Brain microvascular endothelial cell (primary cell): ENCODE measurements at places on chromosomes 3 and 15.

DNA sequence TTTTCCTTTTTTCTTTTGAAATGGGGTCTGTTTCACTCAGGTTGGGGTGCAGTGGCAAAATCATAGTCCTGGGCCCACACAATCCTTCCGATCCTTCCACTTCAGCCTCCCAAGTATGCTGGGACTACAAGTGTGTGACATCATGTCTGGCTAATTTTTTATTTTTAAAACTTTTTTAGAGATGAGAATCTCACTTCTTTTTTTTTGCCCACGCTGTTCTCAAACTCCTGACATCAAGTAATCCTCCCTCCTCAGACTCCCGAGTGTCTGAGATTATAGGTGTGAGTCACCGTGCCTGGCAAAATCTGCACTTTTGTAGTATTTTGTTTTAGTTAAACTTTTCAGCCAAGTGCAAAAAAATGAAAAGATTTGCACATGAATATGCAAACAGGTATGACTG, 171.0 kb downstream of the FNDC3B start:
- DNase-seq: no peak

GRCh38 chr3:158918008-158918407, 116.2 kb downstream of the MFSD1 start:
- peak; percentile 82 for DNase-seq

- no peak for DNase-seq
Measured at GRCh38 chr3:124652009-124652408, 78.2 kb upstream of the UMPS start.

DNA sequence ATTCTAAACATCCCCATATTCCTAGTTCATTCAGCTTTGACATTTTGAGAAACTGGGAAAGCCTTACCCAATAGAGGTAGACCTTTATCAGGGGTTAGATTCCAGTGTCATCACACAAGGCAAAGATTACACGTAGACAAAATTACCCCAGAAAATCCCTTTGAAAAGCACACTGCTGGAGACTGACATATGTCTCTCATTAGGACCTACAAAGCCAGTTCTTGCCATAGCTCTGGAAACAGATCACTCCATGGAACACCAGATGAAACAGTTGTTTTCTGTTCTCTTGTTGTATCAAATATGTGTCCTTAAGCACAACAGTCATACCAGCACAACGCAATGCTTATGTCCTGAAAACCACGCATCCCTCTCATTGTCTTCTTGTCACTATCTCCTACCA, 44.7 kb downstream of the RARB start:
- no peak for DNase-seq

GRCh38 chr3:3628676-3629328, 170.4 kb upstream of the LRRN1 start:
- no peak for DNase-seq

DNA sequence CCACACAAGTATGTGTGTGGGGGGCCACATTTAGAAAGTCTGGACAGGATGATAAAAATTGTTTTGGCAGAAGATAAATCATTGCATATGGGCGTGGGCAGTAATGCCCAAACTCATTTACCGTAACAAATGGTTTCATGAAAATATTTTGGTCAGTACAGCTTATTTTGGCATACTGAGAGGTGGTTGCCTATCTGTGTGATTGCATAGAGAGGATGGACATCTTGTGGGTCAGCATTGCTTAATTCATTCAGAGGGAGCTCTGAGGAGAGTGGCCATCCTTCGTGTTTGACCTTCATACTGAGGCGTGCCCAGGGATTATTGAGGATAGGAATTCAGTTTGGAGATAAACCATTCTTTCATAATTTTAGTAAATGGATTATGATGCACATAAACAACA, 162.5 kb downstream of the GAP43 start:
- no peak for DNase-seq

GRCh38 chr3:9932843-9933560, 632 bp upstream of the CRELD1 start:
- peak; percentile 82 for DNase-seq

GRCh38 chr3:179806177-179806576, 153.3 kb downstream of the USP13 start:
- no peak for DNase-seq

GRCh38 chr15:65818927-65819562, 27.0 kb upstream of the DENND4A start:
- DNase-seq: peak; percentile 16

DNA sequence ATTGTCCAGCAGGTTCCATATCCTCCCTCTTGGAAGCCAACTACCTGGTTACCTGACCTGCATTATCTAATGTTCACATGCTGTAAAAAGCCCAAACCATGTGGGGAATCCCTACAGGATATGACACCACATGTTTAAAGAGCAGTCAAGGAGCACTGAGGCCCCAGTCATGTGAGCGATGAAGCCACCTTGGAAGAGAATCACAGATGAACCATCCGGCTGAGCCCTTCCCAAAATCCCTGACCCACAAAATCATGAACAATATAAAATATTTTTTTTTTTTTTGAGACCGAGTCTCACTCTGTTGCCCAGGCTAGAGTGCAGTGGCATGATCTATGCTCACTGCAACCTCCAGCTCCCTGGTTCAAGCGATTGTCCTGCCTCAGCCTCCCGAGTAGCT, 10.6 kb upstream of the ANKDD1A start:
- no peak for DNase-seq

GRCh38 chr3:128466840-128467541, at the start of gene DNAJB8:
Gene DNAJB8 (minus strand): TSS chr3:128466890. CDS start chr3:128463245, 3,645 bp downstream.
- DNase-seq: no peak

GRCh38 chr3:161103776-161104385, 1.3 kb downstream of the B3GALNT1 start:
- DNase-seq: no peak

GRCh38 chr3:26622621-26623418, at the start of gene LRRC3B:
Gene LRRC3B (plus strand): TSS chr3:26622772. CDS start chr3:26709673, 86,901 bp downstream.
- no peak for DNase-seq

DNA sequence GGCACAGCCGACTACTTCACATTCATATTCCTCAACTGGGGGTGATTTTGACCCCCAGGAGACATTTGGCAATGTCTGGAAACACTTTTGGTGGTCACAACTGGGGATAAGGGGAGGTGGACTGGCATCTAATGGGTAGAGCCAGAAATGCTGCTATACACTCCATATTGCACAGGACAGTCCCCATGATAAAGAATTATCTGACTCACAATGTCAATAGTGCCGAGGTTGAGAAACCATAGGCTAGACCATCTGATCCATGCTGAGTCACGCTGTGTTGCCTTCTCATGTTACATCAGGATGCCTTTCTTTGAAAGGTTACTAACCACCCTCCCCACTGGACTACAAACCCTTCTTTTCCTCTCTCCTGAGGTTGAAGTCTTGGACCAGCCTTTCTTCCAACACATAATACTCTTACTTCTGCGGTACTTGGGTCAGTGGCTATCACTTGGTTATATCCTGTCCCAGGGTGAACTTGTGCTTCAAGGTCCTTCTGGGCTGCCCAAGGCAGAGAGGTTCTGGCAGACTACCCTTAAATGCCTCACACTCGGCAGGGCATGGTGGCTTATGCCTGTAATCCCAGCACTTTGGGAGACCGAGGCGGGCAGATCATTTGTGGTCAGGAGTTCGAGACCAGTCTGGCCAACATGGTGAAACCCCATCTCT, 68.8 kb downstream of the CTNNB1 start:
- peak; percentile 98 for DNase-seq

DNA sequence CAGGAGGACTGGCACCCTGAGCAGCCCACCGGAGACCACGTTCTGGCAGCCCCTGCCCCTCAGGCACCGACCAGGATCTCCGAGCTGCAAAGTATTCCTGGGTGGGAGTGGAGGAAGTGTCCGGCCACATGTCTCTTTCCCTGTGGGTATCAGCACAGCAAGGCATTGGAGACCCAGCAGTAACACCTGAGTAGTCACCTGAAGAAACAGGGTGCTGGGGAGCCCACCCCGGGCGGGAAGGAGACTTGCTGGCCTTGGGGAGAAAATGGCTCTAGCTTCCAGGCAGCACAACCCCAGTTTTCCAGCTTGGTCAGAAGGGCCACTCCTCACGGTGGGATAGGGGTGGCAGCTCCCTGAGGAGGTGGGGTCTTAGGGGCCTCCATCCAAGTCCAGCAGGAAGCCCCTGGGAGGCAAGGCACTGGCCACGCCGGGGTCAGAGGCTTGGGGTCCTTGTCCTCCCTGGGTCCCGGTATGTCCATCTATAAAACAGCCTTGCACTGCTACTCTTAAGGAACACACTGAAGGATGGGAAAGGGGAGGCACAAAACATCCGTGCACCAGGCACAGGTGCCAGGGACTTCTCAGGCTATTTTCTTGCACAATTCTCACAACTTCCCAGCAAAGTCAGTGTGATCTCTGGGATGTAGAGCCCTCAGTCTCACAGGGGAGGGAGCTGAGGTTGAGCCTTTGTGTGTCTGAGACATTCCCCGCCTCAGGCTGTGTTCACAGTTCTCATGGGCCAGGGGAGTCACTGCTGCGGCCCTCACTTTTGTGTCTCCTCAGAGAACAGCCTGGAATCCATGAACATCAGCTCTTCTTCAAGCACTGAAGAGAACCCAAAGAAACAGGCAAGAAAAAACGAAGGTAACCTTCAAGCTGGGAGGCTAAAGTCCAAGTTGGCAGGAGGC, 11.9 kb downstream of the CFAP100 start:
- no peak for DNase-seq

GRCh38 chr15:33490703-33491102, 179.9 kb downstream of the RYR3 start:
- DNase-seq: no peak

DNA sequence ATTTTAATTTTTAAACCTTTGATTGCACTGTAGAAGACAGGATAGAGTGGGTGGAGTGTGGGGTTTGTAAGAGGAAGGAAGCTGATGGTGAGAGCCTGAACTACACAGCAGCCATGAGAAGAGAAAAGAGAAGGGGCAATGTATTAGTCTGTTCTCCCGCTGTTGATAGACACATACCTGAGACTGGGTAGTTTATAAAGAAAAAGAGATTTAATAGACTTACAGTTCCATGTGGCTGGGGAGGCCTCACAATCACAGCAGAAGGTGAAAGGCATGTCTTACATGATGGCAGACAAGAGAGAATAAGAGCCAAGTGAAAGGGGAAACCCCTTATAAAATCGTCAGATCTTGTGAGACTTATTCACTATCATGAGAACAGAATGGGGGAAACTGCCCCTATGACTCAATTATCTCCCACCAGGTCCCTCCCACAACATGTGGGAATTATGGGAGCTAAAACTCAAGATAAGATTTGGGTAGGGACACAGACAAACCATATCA, 37.3 kb downstream of the STARD5 start:
- DNase-seq: no peak

- DNase-seq: no peak
Measured at GRCh38 chr3:141109751-141110150, 58.6 kb downstream of the SPSB4 start.

- DNase-seq: no peak
Measured at GRCh38 chr3:134294302-134295280, 43.9 kb upstream of the RYK start.

GRCh38 chr3:186002884-186003472, 65.2 kb upstream of the TRA2B start:
- DNase-seq: no peak

- no peak for DNase-seq
Measured at GRCh38 chr3:185884641-185885040, 53.2 kb downstream of the TRA2B start.

DNA sequence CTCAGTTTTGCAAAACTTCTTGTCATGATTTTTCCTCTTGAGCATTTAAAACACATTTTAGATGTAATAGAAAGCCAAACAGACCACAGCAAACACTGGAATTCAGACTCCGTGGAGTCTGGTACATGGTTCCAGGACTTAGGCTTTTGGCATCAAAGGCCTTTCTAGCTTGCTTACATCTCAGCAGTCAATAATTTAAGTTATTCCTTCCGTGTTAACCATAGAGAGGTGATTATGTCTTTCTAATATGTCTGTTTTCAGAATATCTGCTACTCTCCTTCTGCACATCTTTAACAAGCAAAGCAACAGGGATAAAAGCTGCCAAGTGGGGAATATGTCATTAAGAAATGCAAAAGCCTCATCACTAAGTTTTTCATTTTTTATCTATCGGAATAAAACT, 171.7 kb upstream of the CRBN start:
- no peak for DNase-seq

GRCh38 chr15:68085052-68085451, 30.9 kb downstream of the PIAS1 start:
- DNase-seq: no peak
